ENCODE measurements at places on chromosomes 16 and 17.
A peak's percentile ranks its signal among the peaks of the same experiment; 100 is the strongest.

DNA sequence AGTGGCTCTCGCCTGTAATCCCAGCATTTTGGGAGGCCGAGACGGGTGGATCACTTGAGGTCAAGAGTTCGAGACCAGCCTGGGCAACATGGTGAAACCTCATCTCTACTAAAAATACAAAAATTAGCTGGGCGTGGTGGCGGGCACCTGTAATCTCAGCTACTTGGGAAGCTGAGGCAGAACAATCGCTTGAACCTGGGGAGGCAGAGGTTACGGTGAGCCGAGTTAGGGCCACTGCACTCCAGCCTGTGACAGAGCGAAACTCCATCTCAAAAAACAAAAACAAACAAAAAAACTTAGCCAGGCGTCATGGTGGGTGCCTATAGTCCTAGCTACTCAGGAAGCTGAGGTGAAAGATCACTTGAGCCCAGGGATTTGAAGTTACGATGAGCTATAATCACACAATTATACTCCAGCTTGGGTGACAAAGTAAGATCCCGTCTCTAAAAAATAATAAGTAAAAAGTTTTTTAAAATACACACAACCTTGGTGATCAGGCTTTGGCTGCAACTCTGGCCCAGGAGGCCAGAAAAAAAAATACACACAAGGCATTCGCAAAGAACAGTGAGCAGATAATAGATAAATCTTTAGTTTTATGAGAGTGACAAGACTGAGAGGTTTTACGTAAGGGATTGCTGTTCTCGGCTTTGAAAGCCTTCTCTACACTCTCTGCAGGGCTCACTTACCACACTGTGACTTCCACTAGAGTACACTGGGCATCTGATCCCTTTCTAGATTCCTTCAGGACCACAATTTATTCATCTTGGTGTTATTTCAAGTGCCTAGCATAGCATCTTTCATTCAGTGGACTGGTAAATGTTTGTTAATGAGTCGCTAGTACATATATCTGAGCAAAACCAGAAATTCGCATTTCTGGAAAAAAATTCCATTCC is 5.9 kb downstream of the GSPT1 start:
- DNase-seq = no peak
- peaks cover 18% of the 10 kb centered on the region for H3K36me3 ChIP-seq
- peaks cover 34% of the 10 kb centered on the region for H3K4me1 ChIP-seq
- H3K27ac ChIP-seq = no peak overlapping the region

DNA sequence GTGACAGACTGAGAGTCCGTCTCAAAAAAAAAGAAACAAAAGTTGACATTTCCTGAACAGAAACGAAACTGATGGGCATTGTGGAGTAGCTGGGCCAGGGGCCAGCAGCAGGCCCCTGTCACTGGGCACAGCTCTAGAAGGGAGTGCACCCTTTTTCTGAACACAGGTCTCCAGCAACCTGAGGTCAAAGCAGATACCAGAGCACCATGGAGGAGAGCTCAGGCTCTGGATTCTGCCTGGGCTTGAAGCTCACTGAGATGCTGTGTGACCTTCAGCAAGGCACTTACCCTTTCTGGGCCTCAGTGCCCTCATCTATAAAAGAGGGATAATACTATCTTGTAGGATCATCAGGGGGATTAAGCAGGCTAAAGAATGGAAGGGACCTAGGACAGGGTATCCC is 5.0 kb downstream of the SBK1 start:
- no peaks in the 10 kb centered on the region for H3K36me3 ChIP-seq
- H3K4me1 ChIP-seq = peaks cover 19% of the 10 kb centered on the region
- no peak for DNase-seq
- no peaks in the 10 kb centered on the region for H3K27me3 ChIP-seq
- no peak overlapping the region for H3K27ac ChIP-seq

- no peaks in the 10 kb centered on the region for H3K27me3 ChIP-seq
- H3K36me3 ChIP-seq = no peaks in the 10 kb centered on the region
- H3K27ac ChIP-seq = peak overlapping the region; percentile 100
- H3K4me3 ChIP-seq = no peak overlapping the region
- no peak for DNase-seq
These were observed 4.1 kb upstream of the UBTF start for GRCh38 chr17:44223541-44224071.

GRCh38 chr17:1241929-1242328 is 28.3 kb upstream of the BHLHA9 start:
- H3K27ac ChIP-seq = no peak overlapping the region
- no peak overlapping the region for H3K4me3 ChIP-seq
- DNase-seq = no peak
- no peaks in the 10 kb centered on the region for H3K27me3 ChIP-seq

DNA sequence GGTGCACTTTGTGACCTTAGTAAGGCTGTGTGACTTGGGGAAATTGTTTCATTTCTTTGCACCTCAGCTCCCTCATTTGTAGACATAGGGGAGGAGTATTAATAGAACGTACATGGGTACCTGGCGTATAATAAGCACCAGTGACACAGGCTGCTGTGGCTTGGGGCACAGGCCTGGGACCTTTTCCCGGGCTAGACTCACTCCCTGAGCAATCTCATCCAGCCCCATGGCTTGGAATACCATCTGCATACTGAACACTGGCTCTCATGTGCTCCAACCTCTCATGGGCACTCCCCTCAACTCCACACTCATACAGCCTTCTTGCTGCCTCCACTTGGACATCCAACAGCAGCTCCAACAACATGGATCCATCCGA is 41.0 kb upstream of the MRPS23 start:
- peak overlapping the region; percentile 95 for H3K27ac ChIP-seq
- H3K4me1 ChIP-seq = peaks cover 53% of the 10 kb centered on the region
- no peaks in the 10 kb centered on the region for H3K27me3 ChIP-seq
- no peak overlapping the region for H3K4me3 ChIP-seq
- no peaks in the 10 kb centered on the region for H3K36me3 ChIP-seq
- DNase-seq = no peak
